ENCODE measurements at places on chromosomes 1 and 21.

DNA sequence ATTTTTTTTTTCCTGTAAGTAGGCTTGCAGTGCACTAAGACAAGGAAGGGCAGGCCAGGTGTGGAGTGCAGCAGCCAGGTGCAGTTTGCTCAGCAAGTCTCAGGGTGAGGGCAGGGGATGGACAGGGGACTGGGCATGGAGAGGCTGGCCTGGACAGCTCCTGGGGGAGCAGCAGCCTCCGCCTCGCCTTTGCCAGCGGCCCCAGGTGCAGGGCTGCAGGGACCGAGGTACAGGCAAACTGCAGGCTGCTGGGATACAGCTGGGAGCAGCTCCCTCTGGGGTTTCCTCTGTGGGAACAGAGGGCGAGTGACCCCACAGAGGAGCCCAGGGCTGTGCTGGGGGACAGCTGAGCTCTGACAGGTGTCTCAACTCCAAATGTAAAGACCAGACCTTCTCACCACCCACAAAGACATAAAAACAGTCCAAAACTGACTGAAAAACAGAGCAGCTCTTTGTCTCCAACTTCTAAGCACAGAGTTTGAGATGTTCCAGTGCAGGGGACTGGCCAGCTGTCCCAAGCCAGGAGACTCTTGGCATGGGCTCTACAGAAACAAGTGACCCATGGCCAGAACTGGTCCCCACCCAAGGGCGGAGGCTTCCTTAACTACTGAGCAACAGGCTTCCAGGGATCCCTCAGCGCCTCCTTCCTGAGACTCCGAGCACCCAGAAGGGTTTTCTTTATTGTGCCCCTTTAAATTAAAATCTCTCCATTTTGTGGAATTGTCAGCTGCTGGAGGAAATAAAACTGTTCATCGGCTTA, 27.7 kb upstream of the AJAP1 start:
- DNase-seq, result no peak

GRCh38 chr1:211355873-211356272, 29.2 kb downstream of the TRAF5 start:
- DNase-seq, result no peak

DNA sequence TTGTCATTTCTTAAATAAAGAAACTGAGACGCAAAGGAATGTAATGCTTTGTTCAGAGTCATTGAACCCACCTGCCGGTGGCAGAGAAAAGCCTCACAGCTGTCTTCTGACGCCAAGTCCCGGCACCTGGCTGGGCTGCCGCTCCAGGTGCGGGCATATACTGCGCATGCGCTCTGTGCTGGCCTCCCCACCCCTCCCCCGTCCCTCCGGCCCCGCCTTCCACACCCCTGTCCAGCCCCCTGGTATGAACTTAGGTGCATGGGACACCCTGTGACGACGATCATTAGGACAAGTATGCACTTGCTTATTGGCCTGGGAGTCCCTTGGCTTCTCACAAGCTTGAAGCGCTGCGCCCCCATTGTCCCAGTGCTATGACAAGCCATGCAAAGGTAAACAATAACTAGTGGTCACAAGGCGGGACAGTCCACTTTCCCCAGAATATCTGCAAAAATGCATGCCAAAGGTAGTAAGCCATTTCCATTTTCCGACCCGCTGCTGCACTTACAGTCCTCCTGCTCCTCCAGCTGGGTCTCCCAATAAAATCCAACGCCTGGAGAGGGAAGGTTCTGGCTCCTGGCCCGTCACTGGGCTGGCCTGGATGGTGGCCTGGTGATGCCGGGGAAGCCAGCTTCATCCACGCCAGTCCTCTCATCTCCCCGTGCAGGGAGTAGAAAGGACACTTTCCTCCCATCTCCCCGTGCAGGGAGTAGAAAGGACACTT, 100.4 kb downstream of the PSMG1 start:
- DNase-seq, result no peak

GRCh38 chr1:23719162-23719820, 24.0 kb upstream of the ELOA start:
- no peak for DNase-seq

DNA sequence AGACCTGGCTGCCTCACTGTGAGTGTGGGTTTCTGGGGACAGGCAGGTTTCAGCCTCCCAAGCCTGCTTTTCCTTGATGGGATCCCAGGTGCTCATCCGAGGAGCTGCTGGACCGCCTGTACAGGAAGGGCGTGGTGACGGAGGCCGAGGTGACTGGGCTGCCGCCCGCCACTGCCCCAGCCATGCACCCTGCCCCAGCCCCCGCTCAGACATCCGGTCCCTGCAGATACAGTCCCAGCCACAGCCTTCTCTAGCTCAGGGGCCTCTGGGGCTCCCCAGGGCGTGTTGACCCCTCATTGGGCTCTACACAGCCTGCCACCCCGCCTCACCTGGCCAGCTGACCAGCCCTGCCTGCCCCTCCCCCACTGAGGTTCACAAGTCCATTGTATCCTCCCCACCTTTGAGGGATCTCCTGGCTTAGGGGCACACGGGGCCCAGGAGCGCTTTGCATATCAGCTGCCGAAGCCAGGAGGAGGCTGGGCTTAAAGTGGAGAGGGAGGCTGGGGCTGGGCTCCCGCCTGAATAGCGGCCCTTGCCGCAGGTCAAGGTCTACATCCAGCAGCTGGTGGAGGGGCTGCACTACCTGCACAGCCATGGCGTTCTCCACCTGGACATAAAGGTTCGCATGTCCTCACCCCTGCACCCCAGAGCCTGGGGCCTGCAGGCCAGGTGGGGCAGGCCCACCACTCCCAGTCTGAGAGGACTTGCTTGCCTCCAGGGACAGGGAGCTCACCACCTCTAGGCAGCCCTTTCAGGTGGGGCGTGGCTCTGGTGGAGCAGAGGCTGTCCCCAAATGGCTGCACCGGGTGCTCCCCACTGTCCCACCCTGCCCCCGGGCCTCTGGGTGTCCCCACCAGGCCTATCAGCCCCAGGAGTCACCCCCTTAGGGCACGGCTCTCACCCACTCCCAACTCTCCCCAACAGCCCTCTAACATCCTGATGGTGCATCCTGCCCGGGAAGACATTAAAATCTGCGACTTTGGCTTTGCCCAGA, 38.5 kb downstream of the TRIM11 start:
- DNase-seq, result no peak

DNA sequence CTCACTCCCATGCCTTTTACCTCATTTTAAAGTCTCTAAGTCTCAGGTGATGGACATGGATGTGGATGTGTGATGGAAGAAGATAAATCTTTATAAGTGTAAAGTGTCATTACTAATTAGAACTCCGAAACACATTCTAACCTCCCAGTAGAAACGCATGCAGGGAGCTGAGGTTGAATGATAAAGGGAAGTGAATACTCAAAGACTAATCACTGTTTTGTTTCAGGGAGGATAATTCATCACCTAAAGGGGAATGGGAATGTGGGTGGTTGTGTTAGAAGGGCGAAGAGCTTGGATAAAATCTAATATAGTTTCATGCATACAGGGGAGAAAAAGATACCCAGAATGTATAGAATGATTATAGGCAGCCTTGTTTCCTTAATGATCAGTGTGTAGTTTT, 12.5 kb downstream of the NCAM2 start:
- DNase-seq, result no peak

GRCh38 chr1:192581131-192581927, 5.8 kb downstream of the RGS1 start:
- DNase-seq, result no peak

DNA sequence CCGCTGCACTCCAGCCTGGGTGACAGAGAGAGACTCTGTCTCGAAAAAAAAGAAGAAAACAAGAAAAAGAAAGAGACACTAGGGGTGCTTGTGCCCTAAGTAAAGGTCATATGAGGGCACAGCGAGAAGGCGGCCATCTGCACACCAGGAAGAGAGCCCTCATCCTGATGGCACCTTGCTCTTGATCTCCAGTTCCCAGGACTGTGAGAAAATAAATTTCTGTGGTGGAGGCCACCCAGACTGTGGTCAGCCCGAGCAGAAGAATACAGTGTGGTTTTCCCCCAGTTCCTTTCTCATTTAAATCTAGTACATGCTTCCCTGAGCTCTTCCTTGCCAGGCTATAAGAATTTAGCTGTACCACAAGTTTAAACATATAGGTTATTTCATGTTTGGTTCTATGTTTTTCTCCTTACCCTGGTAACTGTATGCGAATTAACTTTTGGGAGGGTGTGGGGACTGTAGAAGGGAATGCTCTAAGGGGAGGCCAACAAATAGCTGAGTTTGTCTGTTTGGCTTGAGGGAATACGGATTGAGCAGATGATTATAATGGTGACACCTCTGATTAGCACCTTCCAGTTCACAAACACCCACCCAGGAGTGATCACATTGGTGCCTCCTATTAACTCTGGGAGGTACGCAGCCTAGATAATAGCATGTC, 119.6 kb upstream of the ERRFI1 start:
- no peak for DNase-seq

DNA sequence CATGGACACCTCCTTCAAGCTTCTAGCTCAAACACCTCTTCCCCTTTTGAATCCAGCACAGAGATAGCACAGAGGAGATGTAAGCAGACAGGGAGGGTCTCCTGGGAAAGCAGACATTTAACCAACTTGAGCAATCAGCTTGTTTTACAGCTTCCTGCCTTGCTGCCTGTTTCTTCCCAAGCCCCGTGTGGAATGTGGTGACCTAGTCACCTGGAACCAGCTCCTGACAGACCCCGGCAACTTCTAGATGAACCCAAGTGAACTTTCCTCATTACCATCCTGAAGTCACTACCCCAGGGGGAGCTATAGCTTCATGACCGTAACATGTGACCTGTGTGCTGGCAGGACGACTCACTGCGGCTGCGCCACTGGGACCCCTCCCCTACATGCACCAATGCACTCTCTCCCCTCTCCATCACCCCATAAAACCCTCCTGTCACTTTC, 24.1 kb upstream of the TTF2 start:
- DNase-seq, result no peak

DNA sequence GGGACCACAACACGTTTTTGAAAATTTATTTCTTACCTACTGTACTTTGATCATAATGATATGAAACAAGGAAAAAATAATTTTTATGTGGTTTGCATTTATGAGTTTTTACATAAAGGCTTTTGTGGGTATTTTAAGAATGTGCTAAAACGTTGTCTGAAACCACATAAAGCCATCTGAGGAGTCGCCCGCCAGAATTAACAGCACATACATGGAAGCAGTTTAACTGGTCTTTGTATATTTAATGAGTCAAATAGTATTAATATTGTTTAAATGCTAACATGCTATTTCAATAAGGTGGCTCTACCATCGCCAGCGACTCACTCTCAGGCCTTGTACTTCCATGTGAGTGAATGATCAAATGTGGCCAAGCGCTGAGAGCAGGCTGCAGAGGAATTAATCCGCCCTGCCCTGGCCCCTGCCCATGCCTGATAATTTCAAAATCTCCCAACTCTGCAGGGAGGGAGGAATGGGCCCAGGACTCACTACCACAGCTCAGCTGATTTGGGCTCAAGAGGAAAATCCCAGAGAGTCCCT, 49.6 kb downstream of the SLC66A1 start:
- DNase-seq, result no peak

GRCh38 chr1:168497376-168497950, 46.3 kb downstream of the XCL2 start:
- no peak for DNase-seq

DNA sequence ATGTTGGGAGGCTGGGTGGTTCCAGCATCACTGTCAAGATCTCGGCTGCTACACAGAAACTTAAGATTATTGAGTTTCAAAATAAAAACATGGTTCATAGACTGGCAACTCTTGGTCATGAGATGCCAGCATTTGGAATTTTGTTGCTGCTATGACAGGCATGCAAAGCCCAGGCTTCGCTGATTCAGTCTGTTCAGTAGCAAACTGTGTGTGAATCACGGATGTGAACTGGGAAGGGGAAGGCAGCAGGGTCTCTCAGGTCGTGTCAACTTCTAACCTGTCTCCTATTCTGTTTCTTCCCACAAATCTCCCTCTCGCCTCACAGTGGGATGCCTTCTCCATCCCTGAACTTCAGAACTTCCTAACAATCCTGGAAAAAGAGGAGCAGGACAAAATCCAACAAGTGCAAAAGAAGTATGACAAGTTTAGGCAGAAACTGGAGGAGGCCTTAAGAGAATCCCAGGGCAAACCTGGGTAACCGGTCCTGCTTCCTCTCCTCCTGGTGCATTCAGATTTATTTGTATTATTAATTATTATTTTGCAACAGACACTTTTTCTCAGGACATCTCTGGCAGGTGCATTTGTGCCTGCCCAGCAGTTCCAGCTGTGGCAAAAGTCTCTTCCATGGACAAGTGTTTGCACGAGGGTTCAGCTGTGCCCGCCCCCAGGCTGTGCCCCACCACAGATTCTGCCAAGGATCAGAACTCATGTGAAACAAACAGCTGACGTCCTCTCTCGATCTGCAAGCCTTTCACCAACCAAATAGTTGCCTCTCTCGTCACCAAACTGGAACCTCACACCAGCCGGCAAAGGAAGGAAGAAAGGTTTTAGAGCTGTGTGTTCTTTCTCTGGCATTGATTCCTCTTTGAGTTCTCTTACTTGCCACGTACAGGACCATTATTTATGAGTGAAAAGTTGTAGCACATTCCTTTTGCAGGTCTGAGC, 25.5 kb downstream of the EIF2D start:
- no peak for DNase-seq

GRCh38 chr1:74504933-74505512, 7.4 kb downstream of the LRRC53 start:
- no peak for DNase-seq

GRCh38 chr1:186043296-186043695, 309.1 kb downstream of the HMCN1 start:
- DNase-seq, result no peak

- DNase-seq, result no peak
Observed at GRCh38 chr1:15308621-15309027, 61.6 kb downstream of the FHAD1 start.

DNA sequence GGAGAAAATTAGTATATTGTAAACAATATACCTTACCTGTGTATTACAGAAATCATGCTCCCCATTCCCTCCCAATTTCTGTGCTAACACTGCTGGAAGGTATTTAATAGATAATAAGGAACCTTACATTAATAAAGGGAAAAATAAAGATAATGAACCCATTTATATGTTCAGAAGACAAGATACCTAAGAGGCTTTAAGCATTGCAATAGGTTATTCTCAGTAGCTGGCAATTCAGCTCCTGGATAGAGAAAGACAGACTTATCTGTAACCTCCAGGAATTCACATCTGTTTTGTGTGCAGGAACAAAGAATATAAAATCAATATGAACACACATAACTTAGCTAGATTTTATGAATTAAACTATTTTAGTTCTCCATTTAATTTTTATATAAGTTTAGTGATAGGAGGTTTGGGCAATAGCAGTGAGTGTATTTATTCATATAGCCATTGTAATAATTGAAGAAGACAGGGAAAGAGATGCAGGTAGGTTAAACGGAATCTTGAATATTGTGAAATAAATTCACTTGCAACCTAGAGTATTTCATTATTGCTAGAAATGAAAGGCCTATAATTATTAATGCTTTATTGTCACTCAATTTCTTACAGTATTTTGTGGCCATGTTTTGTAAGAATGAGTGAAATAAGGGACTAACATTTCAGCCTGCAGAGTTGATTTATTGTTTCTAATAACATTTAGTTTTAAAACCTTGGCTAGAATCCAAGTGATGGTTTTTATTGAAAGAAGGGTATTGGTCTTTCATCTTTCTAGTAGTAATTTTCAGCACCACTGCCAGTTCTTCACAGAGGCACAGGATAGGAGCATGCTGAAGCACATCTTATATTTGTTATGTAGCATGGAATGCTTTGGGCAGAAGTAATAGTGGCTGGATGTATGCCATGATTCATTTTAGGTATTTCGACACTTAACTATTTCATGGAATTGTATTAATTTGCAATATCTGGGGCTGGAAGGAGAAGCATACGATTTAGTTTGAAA, 1.5 kb downstream of the XPR1 start:
- DNase-seq, result no peak

Measured in activated T-helper 2 cell treated with anti-CD3 and anti-CD28 coated beads, Interferon-gamma antibody, Interleukin-2, Interleukin-4, amounts not matched to agents 10 μg/mL and 5 μg/mL and 100 μg/mL, durations not matched to agents 14 hours and 24 hours and 36 hours (primary cell).